ENCODE measurements at places on chromosomes 16 and 17.

DNA sequence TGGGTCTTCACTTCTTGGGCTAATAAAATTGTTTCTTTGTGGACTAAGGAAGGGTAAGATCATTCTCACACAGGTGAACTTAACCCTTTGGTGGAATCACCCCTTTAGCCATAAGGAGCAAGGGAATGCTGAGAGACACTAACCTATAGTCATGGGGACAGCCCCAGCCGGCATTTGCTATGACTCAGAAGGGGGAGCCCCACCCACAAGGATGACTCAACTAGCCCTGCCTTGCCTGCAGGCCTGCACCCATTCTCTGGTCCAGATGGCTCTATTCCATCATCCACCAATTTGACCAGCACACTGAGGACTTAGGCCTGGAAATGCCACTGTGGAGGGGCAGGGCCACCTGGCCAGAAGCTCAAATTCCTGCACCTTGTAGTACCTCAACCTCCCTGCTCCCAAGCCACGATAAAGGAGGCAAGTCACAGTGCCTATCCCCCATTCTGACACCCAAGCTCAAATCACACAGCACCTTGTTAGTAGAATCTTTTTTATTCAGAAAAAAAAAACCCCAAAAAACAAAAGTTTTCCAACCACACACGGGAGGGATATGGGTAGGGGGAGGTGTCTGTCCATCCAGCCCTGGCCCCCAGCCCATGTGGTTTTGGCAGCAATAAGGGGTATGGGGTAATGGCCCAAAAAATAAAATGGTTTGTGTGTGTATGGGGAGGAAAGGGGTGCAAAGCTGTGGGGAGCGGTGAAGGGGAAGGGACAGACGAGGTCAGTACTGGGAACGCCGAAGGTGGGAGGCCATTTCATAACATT, 3.0 kb downstream of the PFN1 start:
- peak; percentile 59 for DNase-seq

- DNase-seq: no peak
Observed at GRCh38 chr16:81748476-81749198, 30.5 kb upstream of the PLCG2 start.

GRCh38 chr16:59719121-59719520, 985.0 kb upstream of the GOT2 start:
- no peak for DNase-seq

- DNase-seq: peak; percentile 31
Observed at GRCh38 chr17:19513897-19514488, 19.7 kb upstream of the SLC47A1 start.

DNA sequence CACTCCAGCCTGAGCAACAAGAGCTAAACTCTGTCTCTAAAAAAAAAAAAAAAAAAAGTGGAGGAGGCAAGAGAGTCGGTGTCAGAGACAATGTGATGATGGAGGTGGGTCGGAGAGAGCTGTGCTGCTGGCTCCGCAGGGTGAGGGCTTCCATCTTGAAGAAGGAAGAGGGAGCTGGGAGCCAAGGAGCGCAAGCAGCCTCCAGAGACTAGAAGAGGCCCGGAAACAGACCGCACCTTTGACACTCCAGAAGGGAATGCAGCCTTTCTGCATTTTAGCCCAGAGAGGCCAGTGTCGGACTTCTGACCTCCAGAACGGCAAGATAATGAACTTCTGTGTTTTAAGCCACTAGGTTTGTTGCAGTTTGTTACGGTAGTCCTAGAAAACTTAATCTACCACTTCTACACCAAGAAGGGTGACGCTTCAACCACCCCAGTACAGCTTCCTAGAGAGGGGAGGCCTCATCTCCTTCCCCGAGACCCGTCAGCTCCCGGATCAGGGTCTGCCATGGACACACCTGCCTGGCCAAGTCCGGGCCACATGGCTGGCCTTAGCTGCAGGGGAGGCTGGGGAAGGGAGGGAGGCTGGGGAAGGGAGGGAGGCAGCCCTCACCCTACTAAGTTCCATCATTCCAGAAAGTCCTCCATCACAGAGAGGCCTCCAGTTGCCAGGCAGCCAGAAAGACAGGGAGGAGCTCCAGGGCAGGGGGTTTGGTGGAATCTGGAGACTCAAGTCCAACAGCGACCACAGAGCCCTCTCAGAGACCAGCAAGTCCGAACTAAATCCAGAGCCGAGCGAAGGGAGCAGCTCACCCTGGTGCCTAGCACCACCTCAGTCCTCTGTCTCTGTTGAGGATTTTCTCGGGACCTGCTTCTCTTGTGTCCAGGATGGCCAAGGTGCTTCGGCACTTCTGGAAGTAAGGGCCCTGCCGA, 13.2 kb upstream of the RBFOX3 start:
- no peak for DNase-seq

DNA sequence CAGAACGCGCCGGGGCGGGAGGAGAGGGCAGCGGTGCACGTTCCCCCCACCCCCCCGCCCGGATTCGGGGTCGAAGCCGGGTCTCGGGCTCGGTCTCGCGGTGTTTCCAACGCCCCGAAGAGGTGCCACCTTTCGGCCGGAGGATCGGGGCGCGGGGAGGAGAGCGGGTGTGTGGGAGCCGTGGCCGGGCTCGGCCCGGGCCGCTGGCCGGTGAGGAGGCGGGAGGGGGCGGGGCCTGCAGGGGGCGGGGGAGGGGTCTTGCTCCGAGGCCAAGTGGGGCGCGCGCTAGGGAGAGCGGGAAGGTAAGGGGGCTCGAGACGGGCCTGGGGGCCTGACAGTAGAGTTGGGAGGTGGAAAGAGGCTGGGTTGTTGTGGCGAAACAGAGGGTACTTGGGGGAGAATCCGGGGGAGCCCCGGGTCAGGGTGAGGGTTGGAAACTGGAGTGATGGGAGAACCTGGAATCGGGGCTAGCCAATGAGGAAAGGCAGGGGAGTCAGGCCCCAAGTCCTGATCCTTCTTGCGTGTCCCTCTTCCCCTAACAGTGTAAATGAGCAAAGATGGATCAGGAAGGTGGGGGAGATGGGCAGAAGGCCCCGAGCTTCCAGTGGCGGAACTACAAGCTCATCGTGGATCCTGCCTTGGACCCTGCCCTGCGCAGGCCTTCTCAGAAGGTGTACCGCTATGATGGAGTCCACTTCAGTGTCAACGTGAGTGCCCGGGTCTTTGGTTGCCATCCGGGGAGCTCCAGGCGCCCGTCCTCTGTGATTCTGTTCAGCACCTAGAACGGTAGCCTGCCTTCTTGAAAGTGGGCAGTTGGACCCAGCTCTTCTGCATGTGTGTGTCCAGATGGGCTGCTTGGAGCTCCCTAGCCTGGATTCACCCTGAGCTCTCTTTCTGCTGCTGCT, 873 bp downstream of the SETD1A start:
- no peak for DNase-seq

DNA sequence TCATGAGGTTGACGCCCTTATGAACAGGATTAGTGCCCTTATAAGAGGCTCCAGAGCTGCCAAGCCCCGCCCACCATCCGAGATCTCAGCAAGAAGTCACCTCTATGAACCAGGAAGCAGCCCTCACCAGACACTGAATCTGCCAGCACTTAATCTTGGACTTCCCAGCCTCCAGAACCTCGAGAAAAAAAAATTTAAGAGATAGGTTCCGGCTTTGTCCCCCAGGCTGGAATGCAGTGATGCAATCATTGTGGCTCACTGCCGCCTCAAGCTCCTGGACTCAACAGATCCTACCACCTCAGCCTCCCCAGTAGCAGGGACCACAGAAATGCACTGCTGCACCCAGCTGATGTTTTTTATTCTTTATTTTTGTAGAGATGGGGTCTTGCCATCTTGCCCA, 22.5 kb upstream of the ADCY9 start:
- DNase-seq: no peak

DNA sequence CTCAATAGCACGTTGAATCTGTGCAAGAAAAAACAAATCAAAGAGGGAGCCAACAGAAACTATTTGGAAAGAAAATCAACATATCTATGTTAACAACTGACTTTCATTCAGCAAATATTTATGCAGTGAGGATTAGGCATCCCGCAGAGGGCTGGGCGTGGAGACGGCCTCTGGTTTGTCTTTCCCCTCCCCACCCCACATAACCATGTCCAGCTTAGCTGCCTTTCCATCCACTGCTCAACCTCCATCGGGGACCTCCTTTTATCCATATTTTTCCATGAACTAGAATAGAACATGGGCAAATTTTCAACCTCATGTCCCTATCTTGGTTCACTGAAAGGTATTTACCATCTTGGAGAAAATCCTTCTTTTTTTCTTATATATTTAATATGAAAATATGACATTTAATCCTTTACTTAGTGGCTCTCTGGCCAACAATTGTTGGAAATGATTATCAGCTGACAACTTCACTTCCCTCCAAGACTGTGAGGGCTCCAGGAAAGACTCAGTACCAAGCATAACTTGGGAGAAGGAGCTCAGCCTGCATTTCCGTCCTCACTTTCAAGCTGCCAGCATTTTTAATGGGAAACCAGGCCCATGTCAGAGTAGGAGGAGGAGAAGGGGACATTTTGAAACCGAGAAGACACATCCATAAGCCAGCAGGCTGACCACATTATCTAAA, 462.6 kb upstream of the MAF start:
- DNase-seq: no peak

DNA sequence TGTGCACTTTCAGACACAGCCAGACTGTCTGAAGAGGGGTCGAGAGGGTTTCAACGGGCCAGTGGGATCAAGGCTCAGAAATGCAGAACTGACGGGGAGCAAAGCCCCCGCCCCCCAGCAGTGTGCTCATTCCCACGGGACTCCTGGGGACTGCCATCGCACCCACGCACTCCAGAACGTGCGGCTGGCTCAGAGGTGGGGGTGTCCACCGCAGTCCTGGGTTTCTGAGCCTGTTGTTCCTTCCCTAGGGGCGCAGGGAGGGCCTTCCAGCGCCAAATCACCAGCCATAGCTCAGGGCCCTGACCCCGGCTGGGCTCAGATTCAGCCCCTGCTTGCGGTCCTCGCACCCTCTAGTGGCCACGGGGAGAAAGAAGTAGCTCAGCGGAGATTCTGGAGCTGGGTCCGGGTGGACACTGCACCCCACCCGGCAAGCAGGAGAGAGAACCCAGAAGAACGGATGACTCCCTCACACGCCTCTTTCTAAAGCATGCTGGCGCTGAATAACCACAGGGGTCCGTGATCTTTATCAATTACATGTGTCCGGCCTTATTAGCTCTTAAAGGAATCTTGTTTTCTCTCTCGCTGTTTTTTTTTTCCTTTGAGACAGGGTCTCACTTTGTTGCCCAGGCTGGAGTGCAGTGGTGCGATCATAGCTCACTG, 45.0 kb upstream of the USP7 start:
- peak; percentile 40 for DNase-seq

DNA sequence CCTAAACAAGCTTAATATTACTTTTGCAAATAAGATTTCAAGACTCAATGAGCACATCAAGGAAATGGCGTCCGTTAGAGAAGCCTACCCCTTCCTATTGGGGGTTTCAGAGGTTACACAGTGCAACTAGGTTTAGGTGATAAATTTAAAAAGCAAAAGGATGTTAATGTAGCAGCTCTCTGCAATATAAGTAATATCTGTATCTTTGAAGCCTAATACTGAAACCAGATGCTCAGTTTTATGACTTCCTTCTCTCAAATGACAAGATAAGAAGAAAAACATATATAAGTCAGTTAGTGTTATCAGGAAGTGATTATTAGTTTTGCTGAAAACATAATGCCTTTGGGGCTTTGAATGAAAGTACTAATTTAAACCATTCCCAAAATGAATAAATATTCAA, 54.3 kb upstream of the MED13 start:
- no peak for DNase-seq

- DNase-seq: no peak
Observed at GRCh38 chr17:45313996-45314740, 2.7 kb downstream of the MAP3K14 start.

- no peak for DNase-seq
Observed at GRCh38 chr17:18968945-18969887, 17.3 kb downstream of the SLC5A10 start.

DNA sequence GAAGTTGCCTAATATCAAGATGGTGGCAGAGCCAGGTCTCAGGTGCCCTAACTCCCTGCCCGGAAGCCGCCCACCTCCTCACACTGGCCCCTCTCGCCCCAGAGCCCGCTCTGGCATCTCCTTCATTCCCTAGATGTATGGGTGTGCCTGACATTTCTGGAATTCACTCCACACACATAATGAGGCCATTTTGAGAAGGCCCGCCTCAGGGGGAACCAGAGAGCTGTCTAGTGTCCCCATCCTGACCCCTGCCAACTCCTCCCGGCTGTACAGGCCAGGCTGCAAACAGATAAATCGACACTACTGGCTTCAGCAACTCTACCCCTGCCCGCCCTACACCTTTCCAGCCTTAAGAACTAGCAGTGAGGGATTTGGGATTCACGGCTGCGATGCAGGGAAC, 7.7 kb downstream of the WNT3 start:
- DNase-seq: no peak
